Activated CD4-positive, CD25-positive, alpha-beta regulatory T cell treated with anti-CD3 and anti-CD28 coated beads, Interleukin-2, amount 50 U/mL, for 72 hours (primary cell): ENCODE measurements at places on chromosomes 2 and 18.

DNA sequence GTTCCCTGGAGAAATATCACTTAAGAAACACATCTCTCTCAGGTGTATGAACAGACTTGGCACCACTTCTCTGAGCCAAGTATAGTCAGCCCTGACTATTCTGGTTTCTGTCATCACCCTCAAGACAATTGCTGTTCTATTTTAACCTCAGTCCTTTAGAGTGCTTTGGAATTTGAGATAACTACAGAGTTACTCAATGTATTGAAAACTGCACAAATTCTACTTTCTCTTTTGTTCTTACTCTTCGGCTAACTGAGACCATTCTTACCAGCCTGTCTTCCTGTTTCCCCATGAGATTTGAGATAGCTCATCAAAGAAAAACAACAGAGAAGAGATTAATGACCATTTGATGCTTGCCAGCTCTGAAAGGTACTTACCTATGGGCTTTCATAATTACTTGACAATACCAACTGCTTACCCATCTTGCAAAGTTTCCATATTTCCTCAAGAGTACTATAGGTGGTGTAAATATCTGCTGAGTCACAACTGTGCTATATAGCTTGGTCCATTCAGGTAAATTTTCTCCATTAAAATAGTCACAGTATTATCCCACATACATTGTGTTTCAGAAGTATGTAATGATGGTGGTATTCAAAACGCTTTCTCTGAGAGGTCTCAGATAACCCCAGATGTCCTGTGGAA is 467.5 kb upstream of the CHST9 start:
- DNase-seq = no peak

DNA sequence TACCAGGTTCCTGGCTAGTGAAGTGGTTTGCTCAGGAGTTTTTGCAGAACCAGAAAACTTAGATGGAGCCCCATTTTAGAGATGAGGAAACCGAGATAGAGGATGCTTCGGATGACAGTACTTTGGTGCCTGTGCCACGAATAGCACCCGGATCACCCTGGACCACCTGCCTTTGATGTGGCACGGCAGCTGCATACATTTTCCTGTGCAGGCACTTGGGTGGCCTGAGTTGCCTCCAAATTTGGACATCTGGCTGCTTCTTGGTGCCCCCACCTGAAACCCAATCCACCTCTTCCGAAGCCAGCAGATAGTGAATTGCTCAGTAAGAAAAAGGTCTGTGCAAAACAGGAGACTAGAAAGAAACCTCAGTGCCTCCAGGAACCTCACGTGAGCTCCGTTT is 140.6 kb upstream of the ID2 start:
- DNase-seq = no peak

DNA sequence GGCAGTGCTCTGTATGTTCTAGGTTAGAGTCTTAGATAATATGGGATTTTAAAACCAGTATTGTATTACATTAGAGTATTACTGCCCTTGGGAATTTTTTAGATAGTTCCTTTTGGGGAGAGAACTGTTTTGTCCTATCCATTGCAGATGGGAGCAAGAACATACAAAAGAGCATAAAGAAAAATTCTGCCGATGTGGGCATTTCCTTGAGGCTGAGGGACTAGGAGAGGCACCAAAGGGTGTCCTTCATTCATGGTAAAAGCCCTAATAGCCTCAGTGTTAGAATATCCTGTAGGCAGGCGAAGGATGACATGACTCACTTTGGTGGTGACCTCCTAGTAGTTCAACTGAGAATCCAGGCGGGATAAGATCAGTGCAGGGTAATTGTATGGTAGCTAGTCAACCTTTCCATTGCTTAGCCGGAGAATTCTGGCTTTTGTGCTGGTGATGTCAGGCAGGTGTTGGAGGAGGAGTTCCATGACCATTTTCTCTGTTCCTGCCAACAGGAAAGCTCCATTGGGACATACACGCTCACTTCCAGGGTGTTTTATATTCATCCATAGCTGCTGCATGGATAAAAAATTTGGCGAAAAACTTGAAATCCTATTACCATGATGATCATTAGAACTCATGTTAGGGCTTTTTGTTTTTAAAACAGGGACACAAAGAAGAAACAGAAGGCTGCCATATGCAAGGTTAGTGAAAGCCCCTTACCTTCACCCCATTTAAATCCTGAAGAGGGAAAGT is 28.1 kb downstream of the EPAS1 start:
- no peak for DNase-seq

DNA sequence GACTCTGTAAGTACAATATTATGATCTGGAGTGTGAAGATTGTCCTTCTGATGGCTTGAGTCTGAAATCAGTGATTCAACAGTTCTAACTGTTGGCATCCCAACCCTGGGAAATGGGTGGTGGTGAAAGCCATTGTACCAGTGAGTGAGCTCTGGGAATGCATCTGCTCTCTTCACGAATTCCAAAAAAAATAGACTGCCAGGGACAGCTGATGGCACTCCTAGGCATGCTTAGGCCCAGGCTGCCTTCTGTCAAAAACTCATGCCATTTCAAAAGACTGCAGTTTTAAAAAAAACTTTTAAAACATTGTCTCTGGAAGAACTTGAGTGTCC is 20.3 kb downstream of the OXER1 start:
- no peak for DNase-seq

- DNase-seq = no peak
Measured at GRCh38 chr18:21000667-21001066, 110.9 kb downstream of the ROCK1 start.
